ENCODE measurements at places on chromosomes 7 and 10.

DNA sequence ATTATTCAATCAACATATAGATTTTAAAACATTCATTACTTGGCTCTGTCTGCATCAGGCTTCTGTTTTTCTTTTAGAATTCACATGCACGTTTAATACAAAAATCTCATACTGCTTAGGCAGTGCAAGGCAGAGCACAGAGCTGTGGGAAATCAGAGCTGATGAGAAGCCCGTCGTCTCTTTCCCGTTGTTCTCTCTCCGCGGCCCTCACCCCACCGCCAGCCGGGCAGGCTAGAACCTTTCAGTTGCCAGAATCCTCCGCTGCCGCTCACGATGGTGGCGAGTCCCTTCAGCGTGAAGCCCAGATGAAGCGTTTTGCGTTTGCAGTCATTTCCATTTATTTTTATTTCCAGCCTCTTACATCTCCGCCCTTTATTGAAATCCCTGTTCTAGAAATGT lies 648.2 kb downstream of the SDK1 start:
- DNase-seq = no peak

- DNase-seq = no peak
These were observed 1.4 kb upstream of the IL6 start for GRCh38 chr7:22725585-22725984.

- DNase-seq = no peak
These were observed 95.1 kb upstream of the FZD1 start for GRCh38 chr7:91168871-91169829.

GRCh38 chr7:69661342-69661741 lies 63.1 kb downstream of the AUTS2 start:
- DNase-seq = no peak

DNA sequence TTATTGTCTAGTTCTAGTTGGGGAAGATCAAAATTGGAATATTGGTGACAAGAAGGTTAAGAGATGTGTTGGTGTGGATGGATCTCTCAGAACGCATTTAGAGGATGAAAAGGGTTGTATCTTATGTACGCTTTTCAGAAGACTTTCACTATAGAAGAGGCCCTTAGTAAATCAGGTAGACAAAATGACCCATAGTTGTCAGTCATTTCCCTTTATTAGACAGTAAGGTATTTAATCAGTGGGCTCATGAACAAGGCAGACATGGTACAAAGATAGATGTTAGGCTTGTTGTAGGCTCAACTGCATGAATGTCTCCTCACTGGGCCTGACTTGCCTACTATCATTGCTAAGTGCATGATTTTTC lies 359.2 kb downstream of the PHF14 start:
- DNase-seq = no peak

GRCh38 chr10:14062528-14063260 lies 268.0 kb downstream of the FRMD4A start:
- no peak for DNase-seq

GRCh38 chr7:1279041-1279440 lies 46.4 kb downstream of the UNCX start:
- no peak for DNase-seq

- no peak for DNase-seq
These were observed 134.5 kb upstream of the RET start for GRCh38 chr10:42942279-42942950.

GRCh38 chr10:102752266-102752930 lies 8.7 kb downstream of the WBP1L start:
- DNase-seq = no peak

- DNase-seq = no peak
These were observed 33.2 kb downstream of the DRGX start for GRCh38 chr10:49362596-49363260.

DNA sequence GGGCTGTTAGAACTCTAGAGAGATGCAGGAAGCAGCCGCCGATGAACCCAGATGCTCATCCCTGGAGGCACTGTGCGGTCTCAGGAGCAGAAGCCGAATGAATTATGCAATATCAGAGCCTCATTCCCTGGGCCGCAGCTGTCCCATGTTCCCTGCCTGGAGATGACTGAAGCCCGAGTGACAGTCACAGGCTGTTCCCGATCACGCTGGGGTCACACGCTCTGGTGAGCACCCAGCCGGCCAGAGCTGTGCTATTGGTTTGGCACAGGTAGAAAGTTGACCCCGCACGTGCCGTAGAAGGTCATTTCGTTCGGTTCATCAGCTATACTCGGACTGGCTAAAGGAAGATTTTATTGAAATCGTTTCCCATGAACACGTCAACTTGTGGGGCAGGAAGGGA lies 140.5 kb upstream of the SH2B2 start:
- DNase-seq = no peak

- DNase-seq = no peak
These were observed 176.2 kb upstream of the CDCA7L start for GRCh38 chr7:22121702-22122474.

DNA sequence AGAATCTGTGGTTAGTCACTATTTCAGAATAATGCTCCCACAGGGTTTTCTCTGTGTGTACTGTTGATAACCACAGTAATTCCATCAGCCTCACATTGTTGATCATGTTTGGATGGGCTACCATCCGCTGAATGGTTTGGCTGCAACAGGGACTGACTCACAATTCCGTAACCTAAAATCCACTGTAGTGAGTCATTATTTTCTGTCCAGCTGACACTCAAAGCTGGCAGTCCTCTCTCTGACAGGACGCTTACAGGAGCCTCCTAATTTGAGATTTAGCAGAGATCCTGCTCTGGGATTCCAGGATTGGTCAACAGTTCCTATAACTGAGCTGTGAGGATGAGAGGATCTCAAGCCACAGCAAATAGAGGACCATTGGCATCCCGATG lies 32.7 kb downstream of the VWA2 start:
- DNase-seq = no peak

GRCh38 chr7:2203766-2204300 lies 28.9 kb downstream of the MAD1L1 start:
- no peak for DNase-seq

GRCh38 chr7:39360766-39361165 lies 205.4 kb upstream of the YAE1 start:
- no peak for DNase-seq

GRCh38 chr10:5553400-5554170 lies 28.8 kb downstream of the CALML3 start:
- no peak for DNase-seq

DNA sequence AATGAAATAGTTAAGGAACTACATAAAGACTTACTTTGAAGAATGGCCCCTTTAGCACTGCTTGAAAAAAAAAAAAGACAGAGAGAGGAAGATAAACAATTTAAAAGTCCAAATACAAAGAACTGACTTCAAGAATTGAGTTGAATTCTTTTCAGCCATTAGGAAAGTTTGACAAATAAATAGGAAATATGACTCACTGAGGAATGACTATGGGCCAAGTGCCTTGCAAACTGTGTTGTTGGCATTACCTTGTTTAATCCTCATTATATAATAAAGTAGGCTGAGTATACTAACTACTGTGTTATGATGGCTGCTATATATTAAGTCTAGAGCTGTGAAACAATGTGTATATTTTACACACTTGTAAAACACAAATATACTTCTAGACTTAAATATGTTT lies 151.1 kb downstream of the ELMO1 start:
- DNase-seq = no peak

DNA sequence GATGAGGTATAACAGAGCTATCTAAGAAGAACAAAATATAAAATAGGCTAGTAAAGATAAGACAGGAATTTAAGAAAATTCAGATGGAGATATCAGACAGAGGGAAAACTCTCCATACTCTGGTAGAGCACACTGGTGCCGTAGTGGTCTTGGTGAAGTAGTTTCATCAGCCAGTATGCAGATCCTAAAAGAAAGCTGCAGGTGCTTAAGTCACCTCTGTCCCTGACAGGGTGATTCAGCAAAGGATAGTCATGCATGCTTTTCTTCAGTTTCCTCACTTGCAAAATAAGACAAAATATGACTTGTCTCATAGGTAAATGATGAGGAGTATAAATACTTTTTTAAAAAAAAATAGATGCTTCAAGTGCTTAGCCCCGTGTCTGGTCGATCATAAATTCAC lies 794.9 kb downstream of the TNS3 start:
- no peak for DNase-seq

GRCh38 chr10:133260895-133261725 lies 15.6 kb downstream of the ADAM8 start:
- DNase-seq = no peak

DNA sequence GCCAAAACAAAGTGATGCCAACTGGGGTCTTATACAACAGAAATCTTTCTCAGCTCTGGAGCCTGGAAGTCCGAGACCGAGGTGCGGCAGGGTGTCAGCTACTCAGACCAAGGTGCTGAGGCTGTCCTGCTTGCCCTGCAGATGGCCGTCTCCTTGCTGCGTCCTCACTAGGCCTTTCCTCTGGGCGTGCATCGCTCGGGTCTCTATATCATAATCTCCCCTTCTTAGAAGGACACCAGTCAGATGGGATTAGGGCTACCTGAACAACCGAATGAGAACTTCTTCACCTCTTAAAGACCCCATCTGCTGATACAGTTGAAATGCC lies 244.7 kb downstream of the EBF3 start:
- DNase-seq = no peak

- no peak for DNase-seq
These were observed 91.3 kb upstream of the ANK3 start for GRCh38 chr10:60480865-60481563.

DNA sequence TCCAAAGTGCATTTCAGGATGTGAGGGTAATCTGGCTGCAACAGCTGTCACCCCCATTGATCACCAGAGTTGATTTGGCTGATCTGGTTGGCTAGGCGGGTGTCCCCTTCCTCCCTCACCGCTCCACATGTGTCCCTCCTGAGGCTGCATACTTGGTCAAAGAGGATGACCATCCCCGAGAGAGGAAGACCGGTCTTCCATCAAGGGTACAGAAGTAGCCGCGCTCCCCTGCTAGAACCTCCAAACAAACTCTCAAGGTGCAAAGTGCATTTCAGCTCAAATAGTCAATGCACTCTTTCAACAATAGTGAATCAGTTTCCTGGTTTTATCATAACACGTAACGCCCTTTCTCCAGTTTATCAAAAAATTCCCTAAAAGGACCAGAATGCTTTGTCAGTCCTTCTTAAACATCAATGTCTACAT lies 44.6 kb downstream of the CARD11 start:
- no peak for DNase-seq

DNA sequence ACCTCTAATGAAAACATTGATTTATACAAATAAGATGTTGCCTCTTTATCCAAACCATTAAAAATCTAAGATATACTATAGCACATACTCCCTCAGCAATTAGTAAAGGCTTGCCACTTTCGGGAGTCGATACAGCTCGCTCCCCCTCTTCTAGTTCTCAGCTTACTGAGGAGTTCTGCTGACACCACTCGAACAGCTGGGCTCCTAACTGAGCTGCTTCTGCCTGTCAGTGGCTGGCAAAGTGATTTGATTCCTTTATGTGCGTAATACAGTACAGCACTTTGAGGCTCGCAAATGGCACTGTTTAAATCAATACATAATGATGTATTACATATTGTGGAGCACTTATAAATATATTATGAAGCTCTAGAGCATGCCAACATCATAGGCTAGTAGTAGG lies 241.8 kb downstream of the CREB5 start:
- no peak for DNase-seq

DNA sequence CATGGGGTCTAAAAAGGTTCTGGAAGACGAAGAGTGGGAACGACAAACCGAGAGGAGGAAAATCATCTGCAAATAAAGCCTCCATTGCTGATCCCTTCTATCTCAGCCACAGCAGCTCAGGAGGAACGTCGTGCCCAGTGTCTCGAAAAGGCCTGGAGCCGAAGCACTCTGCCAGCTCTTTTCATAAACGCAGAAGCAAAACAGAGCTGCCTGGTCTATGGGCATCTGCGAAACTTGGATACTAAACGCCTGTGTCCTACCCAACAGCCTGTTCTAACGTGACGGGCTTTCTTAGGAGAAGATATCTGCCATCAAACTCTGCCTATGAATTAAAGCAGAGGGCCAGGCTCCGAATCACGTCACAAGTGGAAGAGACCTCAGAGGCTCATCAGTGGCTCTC lies 68.7 kb downstream of the GNA12 start:
- no peak for DNase-seq

DNA sequence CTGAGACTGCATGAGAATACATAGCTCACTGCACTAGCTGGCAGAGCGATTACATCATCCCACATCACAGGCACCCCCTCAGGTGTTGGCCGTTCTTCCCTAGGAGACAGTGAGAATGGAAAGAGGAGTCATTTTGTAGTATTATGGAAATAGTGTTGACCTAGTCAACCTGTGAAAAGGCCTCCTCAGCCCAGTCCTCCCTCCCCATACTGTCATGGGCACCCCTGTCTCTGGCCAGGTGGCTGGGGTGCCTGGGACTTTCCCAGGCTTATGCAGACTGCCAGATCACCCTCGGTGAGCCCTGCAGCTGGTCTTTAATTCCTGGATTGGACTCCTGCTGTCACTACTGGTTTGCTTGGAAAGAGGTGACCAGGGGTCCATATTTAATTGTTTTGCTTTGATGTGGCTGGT lies 4.0 kb downstream of the INPP5A start:
- DNase-seq = no peak

- DNase-seq = no peak
These were observed 23.2 kb downstream of the POR start for GRCh38 chr7:75937958-75938786.

DNA sequence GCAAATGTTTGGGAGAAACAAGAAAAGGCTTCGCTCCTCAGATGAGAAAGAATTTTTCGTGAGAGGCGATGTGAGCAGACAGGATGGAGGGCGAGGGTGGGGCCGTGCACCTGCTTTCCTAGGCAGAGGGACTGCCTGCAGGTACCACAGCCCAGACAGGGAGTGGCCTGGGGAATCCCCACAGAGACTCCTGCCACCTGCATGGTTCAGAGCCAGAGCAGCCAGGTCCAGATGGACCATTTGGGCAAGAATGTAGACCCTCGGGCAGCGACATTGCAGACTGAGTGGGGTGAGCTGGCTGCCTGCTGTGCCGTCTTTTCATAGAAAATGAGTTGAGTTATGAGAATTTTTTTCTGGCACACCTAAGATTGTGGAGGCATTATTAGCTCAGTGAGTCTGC lies 216.8 kb downstream of the SNX10 start:
- no peak for DNase-seq

DNA sequence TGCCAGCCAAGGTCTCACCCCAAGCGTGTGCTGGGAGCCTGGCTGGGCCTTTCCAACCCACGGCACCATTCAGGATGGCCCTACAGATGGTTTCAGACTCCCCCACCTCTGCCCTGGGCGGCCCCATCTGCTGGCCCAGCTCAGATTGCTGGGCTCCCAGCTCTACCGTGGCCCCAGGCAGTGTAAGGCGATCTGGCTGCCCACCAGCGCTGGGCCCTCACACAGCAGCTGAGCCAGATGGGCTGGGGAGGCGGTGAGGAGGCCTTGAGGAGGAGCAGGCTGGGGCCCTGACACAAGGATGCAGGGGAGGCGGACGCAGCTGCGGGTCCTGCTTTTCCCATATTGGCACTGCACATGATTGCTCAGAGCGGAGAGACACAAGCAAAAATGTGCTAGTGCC lies 162.8 kb downstream of the NRF1 start:
- DNase-seq = peak; percentile 65

GRCh38 chr7:138886501-138886917 lies 88.5 kb upstream of the ATP6V0A4 start:
- DNase-seq = no peak
